Cardiac muscle cell (in vitro differentiated cells and primary cell): ENCODE measurements at places on chromosomes 5 and 9.

- DNase-seq, result no peak
These were observed 27.3 kb downstream of the MACROH2A1 start for GRCh38 chr5:135371622-135372232.

DNA sequence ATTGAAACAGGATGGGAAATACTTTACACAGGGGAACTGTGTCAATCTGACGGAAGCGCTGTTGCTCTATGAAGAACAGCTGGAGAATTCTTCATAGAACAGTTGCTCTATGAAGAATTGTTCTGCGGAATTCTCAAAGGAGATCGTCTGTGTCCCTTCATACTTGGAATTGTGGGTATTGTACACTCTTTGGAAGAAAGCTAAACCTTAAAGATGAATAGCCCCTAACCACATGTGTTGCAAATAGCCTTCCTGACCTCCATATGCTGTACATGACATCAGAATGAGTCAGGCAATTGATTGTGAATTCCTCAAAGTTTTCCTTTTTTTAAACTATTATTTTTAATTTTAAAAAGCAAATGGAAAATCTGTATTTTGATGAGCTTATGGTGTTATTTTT lies 15.6 kb downstream of the NIM1K start:
- peak; percentile 6 for DNase-seq

DNA sequence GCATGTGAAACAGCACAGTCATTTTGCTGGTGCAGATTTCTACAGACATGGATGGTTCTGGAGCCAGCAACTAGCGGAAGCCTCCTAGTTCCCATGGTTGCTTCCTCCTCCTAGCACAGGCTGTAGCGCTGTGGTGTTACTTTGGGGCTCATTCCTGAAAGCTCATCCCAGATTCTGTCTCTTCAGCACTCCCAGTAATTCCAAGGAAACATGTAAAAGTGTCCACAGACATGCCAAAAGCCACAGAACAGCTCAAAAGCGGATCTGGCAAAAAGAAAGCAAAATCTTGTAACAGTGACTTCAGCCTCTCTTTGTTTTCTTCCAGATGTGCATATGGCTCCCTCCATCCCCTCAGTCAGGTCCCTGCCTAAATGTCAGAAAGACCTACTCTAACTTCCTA lies 144.1 kb downstream of the CEP120 start:
- no peak for DNase-seq

DNA sequence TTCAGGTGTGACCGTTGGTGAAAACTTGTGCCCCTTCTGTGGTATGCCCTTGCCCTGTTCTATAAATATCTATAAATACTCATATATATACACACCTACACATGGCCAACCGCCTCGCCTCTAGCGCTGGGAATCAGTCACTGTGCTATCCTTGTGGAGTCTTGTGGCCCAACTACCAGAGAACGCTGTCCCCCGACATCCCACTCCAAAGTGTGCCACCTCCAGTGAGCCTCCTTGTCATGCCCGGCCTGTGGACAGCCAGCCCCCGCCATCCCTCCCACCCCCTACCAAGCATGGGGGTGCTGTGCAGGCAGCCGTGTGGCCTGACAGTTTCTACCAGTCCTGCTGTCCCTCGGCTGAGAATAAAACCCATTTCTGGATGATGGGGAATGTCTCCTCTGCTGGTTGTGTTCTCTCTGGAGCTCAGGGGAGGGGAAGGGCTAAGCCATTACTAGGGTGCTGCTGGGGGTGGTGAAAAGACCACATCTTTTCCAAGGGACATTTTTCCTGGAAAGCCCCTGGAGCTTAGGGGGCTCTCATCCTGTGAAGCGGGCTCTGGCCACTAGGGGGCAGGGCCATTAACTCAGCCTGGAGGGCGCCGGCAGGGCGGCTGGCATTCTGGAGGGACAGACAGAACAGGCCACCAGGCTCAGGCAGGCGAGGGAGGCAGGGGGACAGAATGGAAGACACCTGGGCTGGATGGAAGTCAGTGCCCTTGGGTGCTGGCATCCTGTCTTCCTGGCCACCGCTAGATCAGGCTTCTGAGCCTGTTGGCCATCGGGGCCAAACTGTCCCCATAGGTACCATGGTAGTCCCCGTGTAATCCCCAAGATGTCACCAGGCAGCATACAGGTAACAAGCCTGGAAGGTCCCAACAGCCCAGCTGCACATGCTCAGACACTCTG lies 20.7 kb downstream of the GOLGA2 start:
- DNase-seq, result peak; percentile 59

DNA sequence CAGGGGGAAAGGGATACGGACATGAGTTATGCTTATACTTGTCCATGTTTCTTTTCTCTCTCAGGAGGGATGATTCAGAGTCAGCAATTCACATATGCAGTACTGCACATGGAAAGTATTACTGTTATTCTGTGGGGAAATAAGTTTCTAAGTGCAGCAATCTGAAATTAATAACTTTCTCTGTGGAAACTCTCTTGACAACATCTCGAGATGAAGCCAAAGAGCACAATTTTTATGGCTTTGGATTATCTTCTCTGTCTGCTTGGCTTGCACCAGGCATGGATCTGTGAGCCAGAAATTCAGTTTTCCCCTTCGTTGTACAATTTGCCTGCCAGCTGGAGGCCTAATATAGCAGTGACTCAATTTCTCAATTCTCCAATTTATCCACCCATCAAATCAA lies 2.5 kb upstream of the NDFIP1 start:
- DNase-seq, result no peak

GRCh38 chr9:112664531-112664930 lies 53.4 kb downstream of the INIP start:
- DNase-seq, result no peak

- peak; percentile 15 for DNase-seq
These were observed 51.2 kb downstream of the STRBP start for GRCh38 chr9:123217128-123217654.

DNA sequence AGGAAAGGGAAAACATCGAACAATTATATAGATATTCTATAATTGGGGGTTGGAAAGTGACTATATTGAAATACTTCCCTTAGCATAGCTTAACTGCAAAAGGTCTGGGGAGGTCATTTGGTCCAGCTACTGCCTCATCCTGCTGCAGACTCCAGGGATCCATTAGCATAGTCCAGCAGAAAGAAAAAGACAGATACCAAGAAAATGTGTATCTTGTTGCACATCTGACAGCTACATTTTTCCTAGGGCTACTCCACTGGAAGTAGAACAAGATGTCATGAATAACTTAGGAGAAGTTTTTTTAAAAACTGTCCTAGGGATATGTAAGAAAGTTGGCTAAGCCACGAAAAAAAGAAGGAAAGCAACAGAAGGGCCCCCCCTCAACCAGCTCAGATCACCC lies 92.9 kb upstream of the SLC30A5 start:
- DNase-seq, result no peak

- no peak for DNase-seq
These were observed 37.5 kb upstream of the SEMA4D start for GRCh38 chr9:89535461-89535860.

DNA sequence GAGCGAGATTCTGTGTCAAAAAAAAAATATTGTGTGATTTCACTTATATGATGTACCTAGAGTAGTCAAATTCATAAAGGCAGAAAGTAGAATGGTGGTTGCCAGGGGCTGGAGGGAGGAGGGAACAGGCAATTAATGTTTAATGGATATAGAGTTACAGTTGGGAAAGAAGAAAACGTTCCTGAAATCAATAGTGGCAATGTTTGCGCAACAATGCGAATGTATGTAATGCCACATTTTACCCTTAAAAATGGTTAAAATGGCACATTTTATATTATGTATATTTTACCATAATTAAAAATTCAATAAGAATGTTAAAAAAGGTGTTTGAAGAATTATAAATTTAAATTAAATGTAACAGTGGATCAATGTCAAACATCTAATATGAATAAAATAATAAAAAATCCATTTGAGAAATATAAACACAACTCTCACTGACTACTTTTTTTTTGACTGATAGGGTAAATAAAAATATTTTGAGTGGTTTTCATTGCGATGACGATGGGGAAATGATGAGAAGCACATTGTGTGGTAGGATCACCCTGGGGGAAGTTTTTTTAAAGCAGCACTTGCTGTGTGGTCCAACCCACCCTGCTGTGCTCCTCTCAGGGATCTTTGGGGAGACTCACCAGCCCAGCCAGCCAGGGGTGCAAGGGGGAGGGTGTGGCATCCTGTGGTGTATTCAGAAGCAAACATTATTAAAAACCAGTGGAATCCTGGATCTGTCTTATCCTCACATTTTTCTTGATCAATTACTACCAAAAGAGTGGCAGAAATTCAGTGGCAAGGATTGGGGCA lies 4.3 kb downstream of the FYB1 start:
- no peak for DNase-seq

GRCh38 chr9:69173497-69173890 lies 583 bp upstream of the TJP2 start:
- DNase-seq, result no peak

GRCh38 chr5:176369934-176370711 lies 4.8 kb downstream of the ARL10 start:
- no peak for DNase-seq

DNA sequence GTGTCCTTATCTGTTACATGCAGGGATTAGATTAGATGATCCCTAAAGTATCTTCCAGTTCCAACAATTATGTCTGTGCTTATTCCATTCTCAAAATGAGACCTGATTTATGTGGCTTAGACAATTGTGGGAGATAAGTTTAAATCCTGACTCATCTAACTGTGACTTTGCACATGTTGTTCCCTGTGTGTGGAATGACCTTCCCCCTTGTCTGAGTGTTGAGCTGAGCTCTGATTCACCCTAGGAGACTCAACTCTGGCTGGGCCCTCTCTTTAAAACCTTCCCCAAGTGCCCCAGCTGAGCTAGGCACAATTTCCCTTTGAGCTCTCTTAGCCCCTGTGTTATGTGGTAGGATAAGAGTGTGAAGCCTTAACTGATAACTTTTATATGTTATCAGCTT lies 118.9 kb upstream of the ELL2 start:
- peak; percentile 45 for DNase-seq

DNA sequence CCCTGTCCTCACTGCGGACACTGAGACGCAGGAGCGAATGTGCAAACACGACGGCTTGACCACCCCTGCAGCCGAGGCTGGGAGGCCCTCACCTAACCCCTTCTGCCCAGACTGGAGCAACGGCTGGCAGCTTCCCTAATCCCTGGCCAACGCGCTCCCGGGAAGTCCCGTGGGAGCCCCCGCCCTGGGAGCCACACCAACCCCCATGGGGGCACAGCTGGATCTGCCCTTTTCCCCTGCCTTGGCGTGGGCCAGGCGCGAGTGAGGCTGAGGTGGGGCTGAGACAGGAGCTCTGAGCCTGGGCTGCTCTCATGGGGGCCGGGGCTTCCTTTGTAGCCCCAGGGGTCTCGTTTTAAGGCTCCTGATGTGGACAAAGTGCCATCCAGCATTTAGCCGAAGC lies 4.6 kb upstream of the DNLZ start:
- no peak for DNase-seq

GRCh38 chr5:10536931-10537579 lies 26.8 kb upstream of the ANKRD33B start:
- DNase-seq, result peak; percentile 32

GRCh38 chr5:14141764-14142163 lies 1.4 kb upstream of the TRIO start:
- DNase-seq, result no peak

GRCh38 chr5:158958021-158958994 lies 141.4 kb downstream of the EBF1 start:
- no peak for DNase-seq

GRCh38 chr9:93567271-93567959 lies 9.0 kb upstream of the PHF2 start:
- DNase-seq, result no peak

GRCh38 chr5:138849882-138850281 lies 25.3 kb downstream of the LRRTM2 start:
- no peak for DNase-seq

DNA sequence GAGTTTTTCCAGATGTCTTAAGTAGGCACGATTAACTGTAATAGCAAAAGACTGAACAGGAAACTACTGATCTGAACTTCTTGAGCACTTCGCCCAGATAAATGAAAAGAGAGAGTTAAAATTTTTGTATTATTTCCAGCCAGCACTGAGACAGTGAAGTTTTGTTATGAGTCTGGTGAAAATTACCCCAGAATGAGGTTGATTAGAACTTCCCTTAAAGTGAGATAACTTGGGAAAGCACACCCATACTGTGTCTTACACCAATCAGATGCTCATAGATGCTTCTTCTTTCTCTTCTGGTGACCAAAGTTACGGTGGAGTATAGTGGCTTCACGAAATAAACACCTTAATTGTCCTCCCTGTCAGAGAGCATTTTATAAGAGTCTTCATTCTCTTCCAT lies 131.8 kb upstream of the SLC12A2 start:
- DNase-seq, result no peak

DNA sequence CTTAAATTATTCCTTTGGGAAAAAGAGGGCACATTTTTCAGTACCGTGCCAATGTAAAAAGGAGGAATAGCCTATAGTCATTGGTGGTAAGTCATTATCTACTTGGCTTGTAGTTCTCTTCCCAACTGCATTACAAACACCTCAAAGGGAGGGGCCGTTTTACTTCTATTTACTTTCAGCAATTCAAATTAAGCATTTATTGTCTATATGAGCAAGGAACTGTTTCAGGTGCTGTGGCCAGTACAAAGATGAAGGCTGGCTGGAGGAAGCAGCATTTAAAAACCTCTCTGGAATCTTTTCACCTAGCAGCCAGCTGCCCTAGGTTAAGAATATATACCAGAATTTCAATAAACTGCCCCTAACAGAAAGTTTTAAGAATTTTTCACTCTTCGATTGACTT lies 48.9 kb downstream of the SEMA6A start:
- DNase-seq, result no peak

DNA sequence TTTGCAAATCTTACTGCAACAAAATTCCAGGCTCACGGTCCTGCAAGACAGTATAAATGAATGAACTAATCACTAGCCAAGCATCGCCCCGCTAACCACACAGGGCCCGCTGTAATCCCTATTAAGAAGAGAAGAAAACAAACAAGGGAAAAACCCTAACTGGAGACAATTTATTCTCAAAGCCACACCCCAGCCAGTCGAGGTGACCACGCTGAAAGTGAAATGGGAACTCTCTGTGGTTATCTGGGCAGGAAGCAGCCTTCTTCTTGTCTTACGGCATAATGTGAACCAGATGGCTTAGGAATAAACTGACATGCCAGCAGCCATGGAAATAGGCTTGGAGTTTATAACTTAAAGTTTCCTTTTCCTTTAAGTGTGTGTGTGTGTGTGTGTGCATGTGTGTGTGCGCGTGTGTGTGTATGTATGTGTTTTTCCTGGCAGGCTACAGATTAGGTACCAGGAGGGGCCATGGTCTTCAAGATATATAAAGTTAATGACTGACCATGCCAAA lies 120.2 kb downstream of the SEMA6A start:
- DNase-seq, result no peak

DNA sequence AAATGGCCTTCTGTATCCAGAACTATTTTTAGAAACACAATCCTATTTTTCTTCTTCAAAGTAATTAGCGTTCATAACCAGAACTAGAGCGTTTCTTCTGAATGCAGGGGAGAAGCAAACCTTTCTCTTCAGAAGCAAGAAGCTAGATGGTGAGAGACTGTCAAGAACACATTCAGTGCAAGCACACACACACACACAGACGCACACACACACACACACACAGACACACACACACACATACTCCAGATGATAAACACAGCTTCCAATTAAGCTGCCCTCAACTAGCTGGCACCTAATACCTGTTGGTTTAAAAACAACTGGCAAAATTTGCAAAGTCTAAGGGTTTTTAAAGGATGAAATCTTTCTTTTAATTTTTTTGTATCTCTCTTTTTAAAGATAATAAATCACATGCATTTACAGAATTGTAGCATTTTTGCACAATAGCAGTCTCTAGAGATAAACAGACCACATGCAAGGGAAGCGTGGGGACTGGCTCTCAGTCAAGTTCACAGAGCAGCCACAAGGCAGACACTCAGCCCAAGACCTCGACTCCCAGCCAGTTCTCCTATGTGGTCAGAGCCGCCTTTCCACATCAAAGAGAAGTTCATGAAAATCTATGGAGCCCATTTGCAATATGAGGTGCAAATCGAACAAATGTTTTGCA lies 138.5 kb downstream of the TTLL11 start:
- peak; percentile 95 for DNase-seq
